Foreskin keratinocyte (primary cell): ENCODE measurements at places on chromosomes 7 and 10.

- no peak for DNase-seq
Observed at GRCh38 chr10:105188737-105189462, 547.8 kb downstream of the SORCS3 start.

GRCh38 chr7:99638731-99639130, 22.0 kb downstream of the ZSCAN25 start:
- DNase-seq: no peak

DNA sequence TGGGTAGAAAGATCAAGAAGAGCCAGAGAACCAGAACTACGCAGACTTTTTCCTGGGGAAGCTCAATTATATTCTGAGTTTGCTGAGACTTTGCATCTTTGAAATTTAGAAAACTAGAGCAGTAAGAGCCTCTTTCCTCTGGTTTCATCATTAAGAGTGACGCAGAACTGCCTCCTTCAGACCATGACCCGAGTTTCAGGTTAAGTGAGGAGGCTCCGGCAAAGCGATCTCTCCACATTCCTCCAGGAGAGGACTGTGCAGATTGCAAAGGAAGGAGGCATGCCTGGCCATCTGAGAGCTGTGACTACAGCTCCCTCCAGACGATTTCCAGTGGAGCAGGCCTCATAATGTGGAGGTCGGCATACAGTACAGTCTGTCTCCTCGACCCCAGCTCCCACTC, 115.8 kb upstream of the LANCL2 start:
- no peak for DNase-seq

DNA sequence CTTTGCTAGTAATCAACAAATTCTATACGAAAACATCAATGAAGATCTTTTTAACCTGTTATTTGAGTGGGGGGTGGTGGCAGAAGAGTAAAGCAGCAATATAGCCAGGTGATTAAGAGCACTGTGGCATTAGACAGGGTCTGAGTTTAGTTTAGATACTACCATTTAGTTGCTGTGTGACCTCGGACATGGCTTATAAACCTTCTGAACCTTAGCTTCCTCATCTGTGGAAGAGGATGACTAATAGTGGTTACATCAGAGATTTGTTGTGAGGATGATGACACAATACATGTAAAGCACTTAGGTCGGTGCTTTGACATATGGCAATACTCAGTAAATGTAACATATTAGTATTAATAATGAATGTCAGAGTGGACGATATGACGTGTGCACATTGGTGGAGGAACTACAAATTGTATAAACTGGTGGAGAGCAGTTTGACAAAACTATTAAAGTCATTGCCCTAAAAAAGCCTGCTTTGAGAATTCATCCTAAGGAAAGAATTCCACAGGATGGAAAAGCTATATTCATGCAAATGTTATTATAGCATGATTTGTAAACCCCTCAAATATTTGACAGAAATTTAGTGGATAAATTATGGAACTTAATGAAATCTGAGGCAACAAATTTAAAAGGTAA, 24.3 kb downstream of the SPAG6 start:
- no peak for DNase-seq

GRCh38 chr10:29119374-29119773, 169.5 kb upstream of the LYZL1 start:
- no peak for DNase-seq

- DNase-seq: peak; percentile 98
Observed at GRCh38 chr10:4541292-4541691, 284.7 kb upstream of the AKR1E2 start.

GRCh38 chr10:31479752-31480151, 160.7 kb downstream of the ZEB1 start:
- DNase-seq: no peak

GRCh38 chr7:25478925-25479324, 250.6 kb upstream of the NPVF start:
- peak; percentile 12 for DNase-seq

DNA sequence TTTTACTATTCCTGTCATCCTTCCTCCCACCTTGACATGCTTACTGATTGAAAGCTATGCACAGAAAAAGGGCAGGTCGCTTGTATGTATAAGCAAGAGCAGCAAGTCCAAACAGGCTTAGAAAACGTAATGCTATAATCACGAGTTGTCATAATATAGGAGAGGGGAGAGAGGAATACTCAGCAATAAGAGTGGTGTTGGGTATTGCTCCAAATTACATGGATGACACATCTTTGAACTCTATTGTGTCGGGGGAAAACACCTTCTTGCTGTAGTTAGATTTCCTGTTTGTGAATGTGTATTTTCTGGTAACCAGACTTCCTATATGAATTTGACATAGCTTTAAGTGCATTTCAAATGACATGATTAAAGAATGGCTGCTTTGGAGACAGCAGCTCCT, 7.5 kb downstream of the MET start:
- DNase-seq: peak; percentile 99

DNA sequence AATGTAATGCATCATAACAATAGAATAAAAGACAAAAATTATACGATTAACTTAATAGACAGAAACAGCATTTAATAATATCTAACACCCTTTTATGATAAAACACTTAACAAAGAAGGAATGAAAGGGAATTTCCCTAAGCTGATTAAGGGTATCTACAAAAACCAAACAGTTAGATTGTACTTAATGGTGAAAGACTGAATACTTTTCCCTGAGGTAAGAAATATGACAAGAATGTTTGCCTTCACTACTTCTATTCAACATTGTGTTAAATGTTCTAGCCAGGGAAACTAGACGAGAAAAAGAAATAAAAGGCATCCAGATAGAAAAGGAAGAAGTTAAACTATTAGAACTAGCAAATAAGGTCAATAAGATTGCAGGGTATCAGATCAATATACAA, 276.9 kb downstream of the BAMBI start:
- DNase-seq: no peak

DNA sequence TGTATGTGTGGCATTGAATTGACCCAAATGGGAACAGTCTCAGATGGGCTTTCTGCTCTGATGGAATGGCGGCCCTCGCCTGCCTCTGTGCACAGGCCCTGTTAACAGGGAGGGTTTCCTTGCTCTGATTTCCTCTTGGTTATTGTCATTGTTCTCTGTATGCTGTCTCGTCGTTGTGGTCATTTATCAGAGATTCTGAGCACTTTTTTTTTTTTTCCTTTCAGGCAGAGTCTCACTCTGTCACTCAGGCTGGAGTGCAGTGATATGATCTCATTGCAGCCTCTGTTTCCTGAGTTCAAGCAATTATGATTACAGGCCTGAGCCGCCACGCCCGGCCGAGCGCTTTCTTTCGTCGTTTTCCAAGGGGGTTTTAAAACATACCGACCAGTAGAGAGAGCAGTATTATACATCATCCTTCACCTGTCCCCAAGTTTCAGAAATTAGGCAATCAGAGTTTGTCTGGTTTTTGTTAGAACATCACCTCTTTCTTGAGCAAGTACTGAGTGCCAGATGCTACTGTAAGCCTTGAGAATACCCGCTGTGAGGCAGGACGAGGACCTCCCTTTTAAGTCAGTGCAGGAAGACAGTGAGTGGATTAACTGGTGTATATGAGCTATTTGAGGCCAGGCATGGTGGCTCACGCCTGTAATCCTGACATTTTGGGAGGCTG, 6.5 kb downstream of the CHST12 start:
- DNase-seq: no peak

DNA sequence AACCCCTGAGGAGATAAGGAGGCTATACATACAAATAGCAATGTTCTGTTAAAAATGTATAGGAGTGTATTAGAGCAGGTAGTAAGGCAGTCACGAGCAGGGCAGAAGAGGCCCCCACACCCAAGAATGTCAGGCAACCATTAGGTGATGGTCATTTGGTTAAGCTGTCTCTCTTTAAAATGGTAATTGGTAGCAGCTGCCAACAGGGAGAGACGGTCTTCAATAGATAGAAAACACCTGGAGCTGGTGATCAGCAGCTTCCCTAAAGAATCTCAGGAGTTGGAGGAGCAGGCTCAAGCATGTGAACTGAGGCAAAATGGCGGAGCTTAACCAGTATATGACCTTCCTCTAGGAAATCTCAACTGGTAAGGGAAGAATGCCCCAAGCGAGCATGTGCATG, 26.4 kb upstream of the HTR5A start:
- no peak for DNase-seq

- DNase-seq: no peak
Observed at GRCh38 chr10:131578472-131578970, 267.0 kb upstream of the TCERG1L start.

- no peak for DNase-seq
Observed at GRCh38 chr10:33195608-33196376, 138.7 kb downstream of the NRP1 start.

DNA sequence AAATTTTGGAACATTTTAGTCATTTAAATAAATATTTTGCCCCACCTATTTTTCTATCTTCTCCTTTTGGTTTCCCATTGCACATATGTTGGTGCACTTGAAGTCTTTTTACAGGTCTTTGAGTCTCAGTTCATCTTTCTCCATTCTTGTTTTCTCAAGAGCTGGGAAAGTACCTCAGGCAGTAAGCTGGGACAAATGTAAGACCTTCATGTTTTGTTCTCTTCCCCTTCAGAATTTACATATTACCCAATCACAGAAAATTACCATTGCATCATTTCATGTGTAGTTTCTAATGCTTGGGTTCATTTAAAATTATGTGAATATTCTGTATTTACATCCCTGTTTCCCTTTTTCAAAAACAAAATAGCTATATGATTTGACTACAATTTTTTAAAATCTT, 1150.0 kb upstream of the POT1 start:
- DNase-seq: no peak

DNA sequence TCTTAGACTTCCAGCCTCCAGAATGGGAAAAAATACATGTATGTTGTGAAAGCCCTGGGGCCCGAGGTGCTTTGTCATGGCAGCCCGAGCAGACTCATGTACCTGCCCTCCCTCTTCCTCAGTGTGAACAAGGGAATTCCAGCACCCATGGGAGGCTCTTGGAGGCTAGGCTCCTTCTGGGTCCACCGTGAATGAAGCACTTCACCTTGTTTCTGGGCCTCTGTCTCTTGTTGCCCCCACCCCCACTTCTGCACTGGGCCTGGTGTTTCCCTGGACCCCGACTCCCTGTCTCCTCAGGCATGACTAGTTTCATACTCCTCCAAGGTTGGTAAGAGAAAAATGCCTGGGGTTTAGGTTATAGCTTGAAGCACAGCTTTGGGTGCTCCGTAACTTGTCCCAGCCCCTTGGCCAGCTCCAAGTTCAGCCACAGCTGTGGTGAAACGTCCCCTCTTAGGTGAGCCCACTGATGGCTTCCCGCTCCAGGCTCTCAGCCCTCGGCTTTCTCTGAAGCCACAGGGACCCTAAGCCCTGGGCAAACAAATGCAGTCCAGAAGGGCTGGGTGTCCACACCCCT, 30.2 kb upstream of the ARHGAP22 start:
- DNase-seq: no peak

DNA sequence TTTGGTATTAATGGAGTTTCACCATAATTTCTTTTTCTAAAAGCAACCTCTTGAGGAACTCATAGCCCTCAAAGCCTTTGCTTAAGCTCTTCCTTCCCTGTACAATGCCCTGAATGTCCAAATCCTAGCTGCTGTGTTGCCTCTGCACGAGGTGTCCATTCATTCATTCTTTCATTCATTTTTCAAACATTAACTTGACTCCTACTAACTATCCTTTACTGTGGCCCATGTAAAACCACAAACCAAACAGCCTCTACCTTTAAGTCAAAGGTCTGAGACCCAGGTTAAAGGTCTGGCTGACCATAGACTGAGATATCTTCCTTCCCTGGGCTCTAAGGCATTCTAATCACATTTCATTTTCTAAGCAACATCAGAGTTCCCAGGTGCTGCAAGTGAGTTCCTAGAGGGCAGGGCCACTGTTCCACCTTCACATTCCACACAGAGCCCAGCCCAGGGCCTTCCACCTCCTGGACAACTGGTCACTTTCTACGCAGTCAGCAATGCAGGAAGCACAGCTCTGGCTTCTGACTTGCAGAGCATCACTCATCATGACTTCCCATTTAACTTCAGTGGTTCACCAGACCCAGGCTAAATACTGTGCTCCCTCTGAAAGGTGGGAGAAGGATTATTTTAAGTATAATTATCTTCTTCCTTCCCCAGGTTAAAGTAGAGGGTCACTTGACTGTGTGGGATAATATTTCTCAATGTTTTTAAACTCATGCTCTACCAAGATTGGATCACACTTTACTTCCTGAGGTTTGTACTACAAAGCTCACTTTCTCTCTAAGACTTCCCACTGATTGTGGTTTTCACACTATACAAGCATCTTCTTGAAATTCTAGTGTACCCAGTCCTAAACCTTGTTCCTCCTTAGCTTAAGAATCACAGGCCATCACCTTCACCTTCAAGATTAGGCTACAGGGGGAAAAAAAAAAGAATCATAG, 19.1 kb downstream of the ATXN7L1 start:
- DNase-seq: no peak

GRCh38 chr10:84447701-84448400, 119.5 kb downstream of the CCSER2 start:
- DNase-seq: no peak

- DNase-seq: no peak
Observed at GRCh38 chr10:73444457-73444856, 11.1 kb upstream of the MSS51 start.

DNA sequence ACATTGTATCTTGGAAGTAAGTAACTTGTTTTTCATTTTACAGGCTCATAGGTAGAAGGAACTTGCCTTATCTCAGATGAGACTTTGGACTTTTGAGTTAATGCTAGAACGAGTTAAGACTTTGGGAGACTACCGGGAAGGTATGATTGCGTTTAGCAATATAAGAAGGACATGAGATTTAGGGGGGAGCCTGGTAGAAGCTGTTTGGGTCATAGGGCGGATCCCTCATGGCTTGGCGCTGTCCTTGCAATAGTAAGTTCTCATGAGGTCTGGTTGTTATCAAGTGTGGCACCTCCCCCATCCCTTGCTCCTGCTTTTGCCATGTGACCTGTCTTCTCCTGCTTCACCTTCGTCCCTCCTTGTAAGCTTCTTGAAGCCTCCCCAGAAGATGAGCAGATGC, 110.3 kb downstream of the MKX start:
- no peak for DNase-seq

DNA sequence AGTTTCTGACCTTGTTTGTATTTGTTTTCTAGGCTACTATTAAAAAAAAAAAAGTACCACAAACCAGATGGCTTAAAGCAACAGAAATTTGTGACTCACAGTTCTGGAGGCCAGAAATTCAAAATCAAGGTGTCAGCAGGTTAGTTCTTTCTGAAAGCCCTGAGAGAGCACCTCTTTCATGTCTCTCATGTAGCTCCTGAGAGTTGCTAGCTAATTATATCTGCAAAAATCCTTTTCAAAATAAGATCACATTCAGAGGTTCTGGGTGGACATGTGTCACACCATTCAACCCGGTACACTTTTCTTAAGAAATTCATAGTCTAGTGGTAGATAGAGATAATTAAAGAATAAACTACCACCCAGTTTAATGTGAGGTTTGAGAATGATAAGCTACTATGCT, 888.6 kb downstream of the GRID1 start:
- no peak for DNase-seq

DNA sequence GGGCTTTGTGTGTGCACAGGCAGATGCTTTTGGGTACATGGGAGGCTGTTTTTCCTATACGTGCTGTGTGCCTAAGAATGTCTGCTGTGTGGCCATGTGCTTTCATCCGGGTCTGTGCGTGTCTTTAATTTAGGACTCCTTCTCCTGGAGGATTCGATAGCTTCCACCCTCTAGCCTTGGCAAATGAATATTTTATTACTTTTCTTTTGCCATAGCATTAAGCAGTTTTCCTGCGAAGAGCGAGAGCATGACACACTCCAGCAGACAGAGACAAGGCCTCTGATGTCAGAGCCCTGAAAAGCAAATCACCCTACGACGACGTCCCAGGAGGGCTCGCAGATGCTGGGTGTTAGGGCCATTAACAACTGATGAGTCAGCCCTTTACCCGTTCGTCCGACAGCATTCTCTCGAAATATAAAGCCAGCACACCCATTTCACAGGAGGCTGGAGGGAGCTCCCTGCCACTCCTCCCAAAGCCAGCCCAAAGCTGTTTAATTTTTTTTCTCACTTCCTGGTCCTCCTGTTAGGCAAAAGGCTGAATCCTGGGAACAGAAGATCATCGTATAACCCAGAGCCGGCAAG, 311.3 kb upstream of the ZMIZ1 start:
- DNase-seq: peak; percentile 7
